ENCODE measurements at places on chromosomes 3 and 15. TPM values are rescaled to one million over a fixed set of nuclear protein-coding genes. Genes with fewer than 3 reads are reported as not detected.

The VIPR1 gene
- not detected for total RNA-seq

The ANKRD63 gene
- total RNA-seq = not detected

The SLC15A2 gene
- total RNA-seq = 0.11 TPM

The TLR9 gene
- under 0.01 TPM for total RNA-seq

The C2CD4A gene
- total RNA-seq = 0.12 TPM

The ARPIN gene
- total RNA-seq = 12.2 TPM

The CACNA2D3 gene
- not detected for total RNA-seq

The SLC6A1 gene
- not detected for total RNA-seq

The USP3 gene
- 52.9 TPM for total RNA-seq

The CLDN11 gene
- total RNA-seq = 264 TPM

The ATP13A5 gene
- not detected for total RNA-seq

The TM6SF1 gene
- 0.62 TPM for total RNA-seq

The TATDN2 gene
- 12.9 TPM for total RNA-seq

The AHSG gene
- total RNA-seq = not detected

The ZBTB47 gene
- 24.0 TPM for total RNA-seq

The MUC13 gene
- total RNA-seq = not detected

The GPR62 gene
- 0.12 TPM for total RNA-seq

The CPLX3 gene
- total RNA-seq = not detected

The LMLN gene
- total RNA-seq = 10.0 TPM

The GXYLT2 gene
- total RNA-seq = 16.1 TPM

The MAN2C1 gene
- 156 TPM for total RNA-seq

The ROPN1 gene
- total RNA-seq = not detected

The ATP10A gene
- total RNA-seq = 0.66 TPM

The TRPM1 gene
- total RNA-seq = not detected

The ADGRG7 gene
- 1.1 TPM for total RNA-seq

The GADL1 gene
- total RNA-seq = under 0.01 TPM

The CHRM5 gene
- total RNA-seq = 0.75 TPM

The PPARG gene
- total RNA-seq = 35.6 TPM

The LSMEM2 gene
- not detected for total RNA-seq

The LAMB2 gene
- total RNA-seq = 640 TPM

The CCR9 gene
- not detected for total RNA-seq

The HIGD2B gene
- not detected for total RNA-seq

The EPHA3 gene
- 1.9 TPM for total RNA-seq

The KCNAB1 gene
- total RNA-seq = not detected

The LRRIQ4 gene
- 0.11 TPM for total RNA-seq

The NDUFB4 gene
- 16.3 TPM for total RNA-seq

The CCDC80 gene
- total RNA-seq = 363 TPM

The FEZF2 gene
- not detected for total RNA-seq

The SUSD5 gene
- 4.1 TPM for total RNA-seq

The ARL6 gene
- 13.2 TPM for total RNA-seq

The PTX3 gene
- 186 TPM for total RNA-seq

The FMN1 gene
- 11.0 TPM for total RNA-seq

The ESYT3 gene
- total RNA-seq = 6.5 TPM

The AADAC gene
- total RNA-seq = 0.12 TPM

The AGBL1 gene
- total RNA-seq = not detected

The PYDC2 gene
- not detected for total RNA-seq

The NCBP2 gene
- 67.3 TPM for total RNA-seq

The CHRFAM7A gene
- total RNA-seq = 1.4 TPM

The PDE8A gene
- total RNA-seq = 26.7 TPM

The GASK1A gene
- 2.2 TPM for total RNA-seq

The COL6A6 gene
- total RNA-seq = 0.11 TPM

The NMNAT3 gene
- total RNA-seq = 2.4 TPM

The OCA2 gene
- total RNA-seq = not detected

The CXCR6 gene
- under 0.01 TPM for total RNA-seq

The TCAIM gene
- 20.6 TPM for total RNA-seq

The NME9 gene
- 0.22 TPM for total RNA-seq

The USP50 gene
- 0.62 TPM for total RNA-seq

The TMC3 gene
- total RNA-seq = not detected
